ENCODE measurements at places on chromosomes 4 and X.

DNA sequence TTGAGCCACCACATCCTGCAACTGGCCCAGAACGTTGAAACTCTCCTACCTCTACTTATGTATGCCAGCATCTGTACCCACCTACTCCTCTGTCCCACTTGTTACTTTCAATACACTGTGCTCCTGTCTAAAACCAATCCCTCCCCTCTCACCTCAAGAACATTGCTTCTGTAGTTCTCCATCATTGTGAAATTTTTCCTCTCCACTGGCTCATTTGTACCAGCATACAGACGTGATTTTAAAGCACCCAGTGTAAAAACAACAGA is 25.5 kb upstream of the USO1 start:
- DNase-seq, result no peak

- DNase-seq, result no peak
Observed at GRCh38 chrX:83345298-83345697, 162.8 kb upstream of the POU3F4 start.

GRCh38 chrX:15151267-15152186 is 118.4 kb downstream of the ASB9 start:
- DNase-seq, result peak; percentile 3

DNA sequence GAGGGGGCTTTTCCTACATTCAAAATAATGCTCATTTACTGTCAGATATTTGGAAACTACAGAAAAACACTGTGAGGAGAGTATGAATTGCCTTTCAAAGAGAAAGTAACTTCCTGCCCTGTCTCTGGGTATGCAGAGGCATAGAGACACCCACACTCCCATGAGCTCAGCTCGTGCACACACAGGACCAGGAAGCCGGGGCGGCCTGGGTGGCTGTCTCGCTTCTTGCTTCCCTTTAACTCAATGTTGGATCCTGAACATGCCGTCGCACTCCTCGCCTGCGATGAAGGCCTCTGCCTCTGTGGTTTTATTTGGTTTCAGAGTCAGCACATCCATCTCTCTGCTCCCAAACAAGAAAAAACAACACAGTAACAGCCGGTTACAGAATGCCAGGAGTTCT is 40.1 kb upstream of the GPR78 start:
- DNase-seq, result no peak

GRCh38 chrX:27883468-27884092 is 75.8 kb downstream of the MAGEB10 start:
- DNase-seq, result no peak

GRCh38 chr4:116005037-116005805 is 891.8 kb upstream of the NDST4 start:
- DNase-seq, result peak; percentile 40

GRCh38 chr4:42302348-42302747 is 94.9 kb upstream of the SHISA3 start:
- peak; percentile 23 for DNase-seq

All from fibroblast of skin of abdomen (primary cell).